Kasumi-1 (cell line): ENCODE measurements at places on chromosomes 6 and 20.

- no peak for DNase-seq
These were observed 188.2 kb downstream of the PRKN start for GRCh38 chr6:162539321-162539720.

DNA sequence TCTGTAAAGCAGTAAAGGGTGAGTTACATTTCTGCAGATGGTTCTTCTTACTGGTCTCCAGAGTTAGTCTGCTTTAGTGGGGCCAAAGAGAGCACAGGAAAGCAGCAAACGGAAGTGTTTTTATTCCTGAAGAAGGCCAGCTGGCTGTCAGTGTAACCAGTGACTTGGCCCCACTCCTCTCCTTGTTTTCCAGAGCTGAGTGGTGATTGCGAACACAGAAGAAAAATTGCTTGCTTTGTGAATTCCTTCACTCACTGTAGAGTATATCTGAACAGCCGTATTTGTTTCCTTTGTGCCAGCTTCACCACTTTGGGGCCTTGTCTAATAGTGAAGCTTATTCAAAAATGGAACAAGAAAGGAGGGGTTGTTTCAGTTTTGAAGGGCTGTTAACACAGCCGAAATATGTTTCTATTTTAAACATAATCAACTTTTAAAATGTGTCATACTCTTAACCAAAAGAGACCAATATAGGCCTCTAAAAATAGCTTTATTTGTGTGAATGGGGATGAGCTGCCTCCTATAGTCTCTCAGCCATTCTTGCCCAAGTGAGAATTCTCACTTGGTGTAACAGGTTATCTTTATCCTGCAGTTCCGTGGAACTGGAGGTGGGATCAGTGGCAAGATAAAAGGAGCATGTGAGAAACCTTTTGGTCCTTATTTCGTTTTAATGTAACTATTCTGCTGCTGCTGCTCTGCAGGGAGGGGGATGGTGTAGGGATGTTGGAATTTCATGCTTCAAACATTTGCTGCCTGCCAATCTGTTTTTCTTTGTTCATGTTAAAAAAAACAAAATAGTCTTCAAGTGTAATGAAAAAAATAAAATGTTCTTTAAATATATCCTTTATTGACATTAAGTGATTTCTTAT, 37.8 kb downstream of the ZC2HC1B start:
- DNase-seq: no peak

DNA sequence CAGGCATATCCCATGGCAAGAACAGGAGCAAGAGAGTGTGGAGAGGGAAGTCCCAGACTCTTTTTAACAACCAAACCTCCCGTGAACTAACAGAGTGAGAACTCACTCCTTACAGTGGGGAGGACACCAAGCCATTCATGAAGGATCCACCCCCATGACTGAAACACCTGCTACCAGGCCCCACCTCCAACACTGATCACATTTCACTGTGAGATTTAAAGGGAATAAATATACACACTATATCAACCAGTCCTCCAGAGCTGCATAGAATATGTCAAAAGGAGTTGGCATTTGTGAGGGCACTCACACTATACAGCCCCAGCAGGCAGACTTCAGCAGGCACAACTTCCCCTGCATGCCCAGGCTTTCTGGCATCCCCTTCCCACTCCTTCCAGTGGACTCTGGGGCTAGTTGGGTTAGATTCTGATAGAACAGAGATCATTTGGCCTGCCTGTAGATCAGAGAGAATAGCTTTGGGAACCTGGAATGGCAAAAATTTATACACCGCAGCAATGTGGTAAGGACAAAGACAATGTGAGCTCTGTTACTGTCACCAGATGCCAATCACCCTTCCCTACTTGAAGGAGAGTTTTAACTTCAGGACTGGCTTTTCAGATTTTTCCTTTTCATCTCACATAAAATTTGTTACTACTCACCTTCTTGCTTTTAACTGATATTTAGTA, 25.2 kb upstream of the TENT5A start:
- DNase-seq: no peak

GRCh38 chr6:136822046-136822375, 381 bp upstream of the PEX7 start:
- DNase-seq: peak; percentile 73

DNA sequence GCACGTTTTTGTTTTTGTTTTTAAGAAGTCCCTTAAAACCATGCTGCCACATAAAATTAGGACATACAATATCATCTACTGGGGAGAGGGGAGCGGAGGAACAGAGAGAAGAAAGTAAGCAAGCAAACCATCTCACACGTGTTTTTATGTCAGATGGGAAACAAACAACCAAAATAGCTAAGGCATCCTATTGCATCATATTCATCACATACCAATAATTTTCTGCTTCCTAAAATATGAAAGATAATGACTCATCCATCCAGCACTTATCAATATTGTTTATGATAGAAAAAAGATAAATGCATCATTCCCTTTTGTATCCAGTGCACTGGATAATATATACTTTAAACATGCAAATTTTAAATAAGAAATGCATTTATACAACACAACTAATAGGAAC, 329.6 kb downstream of the RNGTT start:
- DNase-seq: no peak

- no peak for DNase-seq
These were observed 241.0 kb downstream of the DLL1 start for GRCh38 chr6:170049641-170050561.

- DNase-seq: peak; percentile 13
These were observed 59.5 kb upstream of the RSPO3 start for GRCh38 chr6:127058936-127059335.

GRCh38 chr20:59948212-59948611, 8.0 kb downstream of the FAM217B start:
- DNase-seq: peak; percentile 37

DNA sequence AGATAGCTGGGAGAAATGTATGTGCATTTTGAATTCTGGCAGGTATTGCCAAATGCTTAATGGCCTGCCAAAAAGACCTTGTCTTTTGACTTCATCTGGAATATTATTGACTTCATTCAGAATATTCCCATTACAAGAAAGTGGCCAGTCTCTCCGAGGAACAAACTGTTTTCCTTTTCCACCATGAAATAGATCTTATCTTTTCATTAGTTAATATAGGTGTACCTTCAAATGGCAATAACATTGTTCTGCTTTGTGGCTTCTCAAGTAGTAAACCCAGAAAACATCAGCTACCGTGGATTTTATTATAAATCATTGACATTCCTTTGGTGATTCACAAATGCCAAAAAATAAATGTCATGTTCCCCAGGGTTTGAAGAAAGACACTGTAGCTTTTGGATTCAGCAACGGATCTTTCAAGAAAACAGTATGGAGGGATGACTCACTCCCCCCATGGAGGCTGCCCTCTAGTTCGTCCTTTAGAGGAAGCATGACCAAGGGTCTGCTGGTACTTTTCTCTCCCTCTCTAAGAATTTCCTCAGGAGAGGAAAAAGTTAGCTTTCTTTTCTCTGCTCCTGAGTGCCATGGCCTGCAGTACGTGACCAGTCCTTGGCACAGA, 1.1 kb upstream of the RNF182 start:
- no peak for DNase-seq

- DNase-seq: no peak
These were observed 25.0 kb upstream of the SLC35D3 start for GRCh38 chr6:136897071-136897470.

DNA sequence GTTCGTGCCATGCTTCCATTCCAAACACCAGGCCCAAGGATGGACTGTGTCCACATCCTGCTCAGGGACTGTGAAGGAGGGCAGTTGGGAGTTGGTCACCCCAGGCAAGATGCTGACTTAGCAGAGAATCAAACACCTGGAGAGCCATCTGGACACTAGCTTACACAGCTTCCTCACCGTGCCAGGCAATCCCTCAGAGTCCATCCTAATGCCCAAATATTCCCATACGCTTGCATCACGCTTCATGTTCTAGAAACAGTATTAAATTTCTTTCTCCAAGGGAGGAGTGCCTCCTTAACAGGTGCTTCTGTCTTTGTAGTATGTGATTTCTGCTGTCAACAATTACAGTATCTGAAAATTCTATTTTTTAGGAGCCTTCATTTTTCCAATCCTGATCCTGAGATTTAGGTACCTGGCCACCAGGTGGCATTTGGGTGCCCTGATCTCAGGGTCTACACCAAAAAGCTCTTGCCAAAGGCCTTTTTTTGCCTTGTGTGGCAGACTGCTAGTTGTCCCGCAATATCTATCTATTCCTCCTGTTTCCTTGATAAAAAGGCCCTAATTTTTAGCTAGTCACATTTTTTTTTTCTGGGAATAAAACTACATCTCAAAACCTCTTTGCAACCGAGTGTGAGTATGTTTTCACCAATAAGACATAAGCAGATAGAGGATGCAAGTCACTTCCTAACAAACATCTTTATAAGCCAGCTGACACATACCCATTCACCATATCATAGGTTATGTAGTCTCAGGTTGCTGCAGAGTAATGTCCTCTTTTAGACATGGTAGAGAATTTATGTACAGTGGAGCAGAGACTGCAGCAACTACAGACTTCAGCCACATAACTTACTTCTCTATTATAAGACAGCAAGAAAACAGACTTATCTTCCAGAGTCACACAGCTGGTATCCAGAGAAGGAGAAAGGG, 85.0 kb downstream of the PREP start:
- no peak for DNase-seq

- DNase-seq: no peak
These were observed 374.4 kb downstream of the UTRN start for GRCh38 chr6:144659202-144660182.

- DNase-seq: no peak
These were observed 25.3 kb upstream of the CD93 start for GRCh38 chr20:23111307-23111943.

DNA sequence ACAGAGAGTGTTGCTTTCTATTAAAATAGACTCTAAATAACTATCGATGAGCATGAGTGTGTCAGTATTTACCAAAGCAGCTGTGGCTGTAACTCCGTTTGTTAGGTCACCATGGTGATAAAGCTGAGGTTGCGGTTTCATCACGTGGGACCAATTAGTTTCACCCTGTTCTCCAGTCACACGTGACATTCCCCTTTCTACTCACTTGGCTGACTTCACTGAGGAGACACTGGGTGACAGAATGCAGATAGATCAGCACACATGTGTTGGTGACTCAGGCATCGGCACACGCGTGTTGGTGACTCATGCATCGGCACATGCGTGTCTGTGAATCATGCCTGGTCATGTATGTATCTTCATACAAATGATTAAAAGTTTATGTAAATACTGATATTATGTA, 285.4 kb downstream of the THBS2 start:
- no peak for DNase-seq

GRCh38 chr20:30598460-30599230, 658.8 kb upstream of the DEFB115 start:
- no peak for DNase-seq

DNA sequence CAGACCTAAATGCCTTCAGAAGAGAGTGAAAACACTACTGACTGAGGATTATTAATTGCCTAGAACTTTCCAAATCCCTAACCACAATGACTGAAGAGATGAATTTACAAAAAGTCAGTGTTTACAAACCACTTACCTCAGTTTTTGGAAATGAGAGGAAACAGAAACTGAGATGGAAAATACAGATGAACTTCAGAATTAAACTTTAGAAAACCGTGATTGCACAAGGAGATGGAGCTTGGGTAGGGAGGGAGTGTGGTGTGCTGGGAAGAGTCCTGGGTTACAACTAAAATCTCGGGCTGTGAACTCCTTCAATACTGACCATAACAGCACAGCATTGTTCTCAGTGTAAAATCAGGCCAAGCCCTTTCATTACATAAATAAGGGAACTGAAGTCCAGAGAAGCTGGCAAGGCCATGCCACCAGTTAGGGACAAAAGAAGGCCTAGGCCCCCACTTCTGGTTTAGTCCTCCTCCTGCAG, 4.0 kb downstream of the ELMO2 start:
- no peak for DNase-seq

GRCh38 chr6:39378175-39378959, 55.9 kb upstream of the KCNK16 start:
- DNase-seq: no peak

GRCh38 chr20:59823030-59823423, 110.4 kb downstream of the SYCP2 start:
- DNase-seq: no peak

GRCh38 chr6:36593569-36594028, 563 bp upstream of the SRSF3 start:
- DNase-seq: no peak

DNA sequence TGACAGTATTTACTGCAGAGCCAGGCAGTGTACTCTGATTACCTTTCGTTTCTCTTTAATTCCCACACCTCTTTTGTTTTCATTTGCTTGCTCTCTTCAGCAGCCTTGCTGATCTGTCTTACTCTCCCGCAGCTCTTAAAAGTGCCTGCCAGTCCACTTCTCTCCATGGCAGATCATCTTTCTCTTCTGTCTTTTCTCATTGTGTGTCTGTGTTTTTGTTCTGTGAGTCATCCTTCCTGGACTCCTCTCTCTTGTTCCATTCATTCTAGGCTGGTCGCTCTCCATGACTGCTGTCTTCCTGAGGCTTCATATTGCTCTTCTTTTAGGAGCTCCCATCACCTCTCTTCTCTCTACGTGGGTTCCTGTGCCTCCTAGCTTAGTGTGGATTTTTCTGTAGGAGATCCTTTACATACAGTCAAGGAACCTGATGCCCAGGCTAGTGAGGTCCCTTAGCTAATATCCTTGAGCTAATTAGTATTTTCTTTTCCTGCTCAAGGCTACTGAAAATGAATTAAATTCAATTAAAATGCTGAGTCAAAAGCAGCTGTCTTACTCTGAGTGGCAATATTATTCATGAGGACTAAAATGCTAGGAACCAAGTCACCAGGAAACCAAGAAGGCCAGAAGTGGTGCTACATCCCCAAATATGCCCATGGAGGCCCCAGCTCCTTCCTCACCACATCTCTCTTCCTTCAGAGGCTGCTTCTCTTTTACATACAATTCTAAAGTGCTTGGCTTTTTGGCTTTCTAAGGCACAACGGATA, 86.1 kb downstream of the SLX4IP start:
- DNase-seq: peak; percentile 19

DNA sequence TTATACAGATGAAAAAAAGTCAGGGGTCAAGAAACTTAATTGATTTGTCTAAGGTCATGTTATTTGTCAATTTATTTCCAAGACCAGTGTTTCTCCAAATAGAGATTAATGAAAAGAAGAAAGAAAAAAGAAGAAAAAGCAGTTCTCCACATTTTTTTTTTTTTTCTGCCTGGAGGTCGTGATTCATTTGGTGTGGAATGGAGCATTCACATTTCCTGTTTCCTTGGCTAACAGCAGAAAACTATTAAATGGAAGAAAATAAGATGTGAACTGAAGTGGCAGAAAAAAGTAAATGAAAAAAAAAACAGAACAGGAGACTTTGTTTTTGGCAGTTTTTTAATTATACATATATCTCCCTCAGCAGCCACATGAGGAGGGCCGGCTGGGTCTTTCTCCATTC, 470.8 kb upstream of the ZNF337 start:
- DNase-seq: no peak

GRCh38 chr6:110482774-110483400, 6.5 kb upstream of the SLC22A16 start:
- no peak for DNase-seq

GRCh38 chr20:49961413-49961812, 21.4 kb upstream of the SNAI1 start:
- no peak for DNase-seq

DNA sequence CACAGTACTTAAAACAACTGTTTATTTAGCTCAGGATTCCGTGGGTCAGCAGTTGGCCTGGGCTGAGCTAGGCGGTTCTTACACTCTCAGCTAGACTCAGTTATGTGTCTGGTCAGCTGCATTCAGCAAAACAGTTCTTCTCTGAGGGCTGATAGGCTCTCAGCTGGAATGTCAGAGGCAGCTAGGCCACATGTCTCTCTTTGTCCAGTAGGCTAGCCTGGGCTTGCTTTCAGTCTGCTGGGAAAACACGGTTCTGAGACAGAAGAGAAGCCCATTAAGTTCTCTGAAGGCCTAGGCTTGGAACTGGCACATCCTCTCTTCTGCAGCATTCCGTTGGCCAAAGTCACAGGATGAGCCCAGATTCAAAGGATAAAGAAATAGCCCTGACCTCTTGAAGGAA, 65.6 kb downstream of the TULP4 start:
- no peak for DNase-seq
